ENCODE measurements at places on chromosomes 1 and 21.

DNA sequence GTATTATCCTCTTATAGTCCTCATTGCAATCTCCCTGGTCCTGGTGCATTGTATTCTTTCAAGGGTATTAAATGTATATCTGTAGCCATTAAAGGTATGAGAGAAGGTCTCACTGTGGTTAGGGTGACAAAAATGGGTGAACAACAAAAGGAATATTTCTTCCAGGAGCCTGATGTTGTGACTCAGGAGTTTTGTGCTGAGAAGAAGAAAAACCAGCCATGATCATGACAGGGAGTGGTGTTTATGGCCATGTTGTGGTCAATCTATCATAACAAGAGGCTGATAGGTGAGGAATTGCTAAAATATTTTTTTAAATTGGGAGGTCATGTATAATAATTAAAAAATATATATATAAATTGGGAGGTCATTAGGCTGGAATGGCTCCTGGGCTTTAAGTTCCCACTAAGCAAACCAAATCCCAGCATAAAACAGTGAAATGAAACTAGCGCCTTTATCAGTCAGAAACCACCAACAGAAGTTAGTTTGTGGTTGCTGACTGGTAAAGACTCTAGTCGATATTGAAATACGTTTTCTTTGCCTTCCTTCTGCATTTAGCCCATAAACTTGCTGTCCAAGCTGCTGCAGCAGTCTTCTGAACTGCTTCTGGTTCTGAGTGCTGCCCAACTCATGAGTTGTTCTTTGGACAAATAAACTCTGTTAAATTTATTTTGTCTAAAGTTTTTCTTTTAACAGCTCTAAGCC lies 60.3 kb downstream of the TBX19 start:
- no peak for DNase-seq
- H3K27me3 ChIP-seq: no peaks in the 10 kb centered on the region
- no peak overlapping the region for H3K4me3 ChIP-seq
- no peaks in the 10 kb centered on the region for H3K36me3 ChIP-seq
- no peak overlapping the region for H3K27ac ChIP-seq
- peaks cover 11% of the 10 kb centered on the region for H3K4me1 ChIP-seq

DNA sequence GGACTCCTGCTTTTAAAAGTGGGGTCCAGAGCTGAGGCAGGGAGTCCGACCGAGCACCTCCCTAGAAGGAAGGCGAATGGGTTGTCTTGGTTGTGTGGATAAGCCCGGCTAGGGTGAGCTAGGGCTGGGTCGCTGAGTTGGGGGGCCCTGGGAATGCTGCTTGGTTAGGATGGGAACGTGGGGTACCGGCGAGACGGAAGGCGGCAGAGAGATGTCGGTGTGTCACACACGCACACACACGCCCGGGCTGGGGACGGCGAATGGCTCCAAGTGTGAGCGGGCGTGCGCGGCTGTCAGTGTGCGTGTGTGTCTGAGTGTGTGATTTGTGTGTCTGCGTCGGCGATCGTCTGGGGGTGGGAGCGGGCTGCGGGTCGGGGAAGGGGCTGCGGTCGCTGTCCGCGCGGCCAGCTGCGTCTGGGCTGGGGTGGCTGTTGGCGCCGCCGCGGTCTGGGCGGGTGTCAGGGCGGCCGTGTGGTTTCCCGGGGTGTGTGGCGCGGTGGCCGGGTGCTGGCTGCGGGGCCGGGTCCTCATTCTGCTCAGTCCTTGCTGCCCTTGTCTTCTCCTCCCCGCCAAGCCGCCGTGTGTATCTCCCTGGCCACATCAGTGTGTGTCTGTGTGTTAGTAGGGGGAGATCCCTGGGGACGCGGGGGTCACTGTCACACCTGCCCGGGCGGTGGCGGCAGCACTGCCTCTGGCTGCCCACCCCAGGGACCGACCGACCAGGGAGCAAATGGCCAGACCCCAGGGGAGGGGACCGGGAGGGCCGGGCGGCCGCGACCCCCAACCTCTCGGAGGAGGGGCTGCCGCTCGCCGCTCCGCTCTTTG lies 1.1 kb downstream of the EFNA3 start:
- peaks cover 54% of the 10 kb centered on the region for H3K27me3 ChIP-seq
- peaks cover 49% of the 10 kb centered on the region for H3K4me1 ChIP-seq
- peak; percentile 18 for DNase-seq

DNA sequence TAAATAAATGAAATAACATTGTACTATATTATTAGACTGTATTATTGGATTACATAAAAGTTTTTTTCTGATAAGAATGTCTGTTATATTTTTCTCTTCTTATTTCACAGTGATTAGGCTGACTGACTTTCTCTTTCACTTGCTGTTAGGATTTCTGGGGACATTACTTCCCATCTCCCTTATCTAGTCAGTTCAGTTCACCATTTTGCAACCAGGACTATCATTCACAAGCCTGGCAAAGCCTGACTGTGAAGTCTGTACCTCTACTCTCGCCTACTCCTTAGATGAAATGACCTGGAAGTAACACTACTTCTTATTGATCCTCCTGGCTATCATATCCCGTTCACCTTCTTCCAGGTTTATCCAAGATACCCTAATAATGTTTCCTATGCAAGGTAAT lies 676.6 kb downstream of the USP25 start:
- H3K4me1 ChIP-seq: no peaks in the 10 kb centered on the region
- H3K27ac ChIP-seq: no peak overlapping the region
- no peaks in the 10 kb centered on the region for H3K27me3 ChIP-seq
- no peaks in the 10 kb centered on the region for H3K36me3 ChIP-seq
- no peak overlapping the region for H3K4me3 ChIP-seq
- DNase-seq: no peak

- H3K27ac ChIP-seq: no peak overlapping the region
- H3K4me3 ChIP-seq: no peak overlapping the region
- no peaks in the 10 kb centered on the region for H3K27me3 ChIP-seq
These were observed 1483.5 kb downstream of the MRPL39 start for GRCh38 chr21:24123785-24124184.

- H3K27me3 ChIP-seq: no peaks in the 10 kb centered on the region
- peaks cover 11% of the 10 kb centered on the region for H3K4me1 ChIP-seq
- no peak for DNase-seq
- H3K36me3 ChIP-seq: no peaks in the 10 kb centered on the region
- H3K4me3 ChIP-seq: no peak overlapping the region
These were observed 49.2 kb downstream of the ENAH start for GRCh38 chr1:225603538-225604354.

DNA sequence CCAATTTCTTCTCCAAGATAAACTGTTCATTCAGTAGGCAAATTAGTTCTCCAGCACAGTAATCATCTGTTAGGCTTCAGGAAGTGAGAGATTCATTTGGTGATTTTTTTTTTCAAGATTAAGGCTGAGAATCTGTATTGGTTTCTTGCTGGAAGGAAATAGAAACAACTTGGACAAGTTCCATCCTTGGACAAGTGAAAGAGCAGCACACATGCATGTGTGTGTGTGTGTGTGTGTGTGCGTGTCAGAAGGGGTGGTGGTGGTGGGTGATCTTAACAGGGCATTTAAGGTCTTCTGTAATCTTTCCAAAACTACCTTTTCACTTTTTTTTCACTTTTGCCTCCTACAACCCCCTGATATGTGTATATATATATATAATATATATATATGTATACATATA lies 15.9 kb upstream of the SUCO start:
- H3K27me3 ChIP-seq: no peaks in the 10 kb centered on the region
- H3K36me3 ChIP-seq: no peaks in the 10 kb centered on the region
- H3K27ac ChIP-seq: no peak overlapping the region
- no peak overlapping the region for H3K4me3 ChIP-seq

GRCh38 chr1:9589144-9589718 lies 520 bp downstream of the TMEM201 start:
- peak overlapping the region; percentile 74 for H3K27ac ChIP-seq
- H3K27me3 ChIP-seq: no peaks in the 10 kb centered on the region
- no peak for DNase-seq
- H3K36me3 ChIP-seq: no peaks in the 10 kb centered on the region

DNA sequence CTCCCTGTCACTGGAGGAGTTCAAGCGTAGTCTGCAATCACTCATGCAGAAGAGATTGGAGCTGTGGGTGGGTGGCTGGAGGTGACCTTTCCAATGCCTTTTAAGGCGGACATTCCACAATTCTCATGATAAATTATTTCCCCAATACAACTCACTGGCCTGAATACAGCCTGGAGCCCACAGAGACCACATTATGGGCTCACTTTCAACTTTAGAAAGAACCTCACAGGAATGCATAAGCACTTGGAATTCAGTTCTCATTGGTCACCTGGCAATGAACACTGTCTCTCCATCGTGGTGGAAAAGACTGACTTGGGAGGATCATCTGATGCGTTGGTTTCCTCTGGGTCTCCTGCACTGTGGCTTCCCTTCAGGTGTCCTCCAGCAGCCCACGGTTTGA lies 151.8 kb upstream of the KCND3 start:
- H3K27ac ChIP-seq: no peak overlapping the region
- no peak overlapping the region for H3K4me3 ChIP-seq
- peaks cover 3% of the 10 kb centered on the region for H3K4me1 ChIP-seq
- no peaks in the 10 kb centered on the region for H3K27me3 ChIP-seq
- DNase-seq: no peak

- H3K36me3 ChIP-seq: no peaks in the 10 kb centered on the region
- H3K4me1 ChIP-seq: peaks cover under 1% of the 10 kb centered on the region
- H3K27ac ChIP-seq: no peak overlapping the region
- no peak for DNase-seq
- H3K4me3 ChIP-seq: no peak overlapping the region
These were observed 5.7 kb upstream of the TRAF5 start for GRCh38 chr1:211320980-211321379.

DNA sequence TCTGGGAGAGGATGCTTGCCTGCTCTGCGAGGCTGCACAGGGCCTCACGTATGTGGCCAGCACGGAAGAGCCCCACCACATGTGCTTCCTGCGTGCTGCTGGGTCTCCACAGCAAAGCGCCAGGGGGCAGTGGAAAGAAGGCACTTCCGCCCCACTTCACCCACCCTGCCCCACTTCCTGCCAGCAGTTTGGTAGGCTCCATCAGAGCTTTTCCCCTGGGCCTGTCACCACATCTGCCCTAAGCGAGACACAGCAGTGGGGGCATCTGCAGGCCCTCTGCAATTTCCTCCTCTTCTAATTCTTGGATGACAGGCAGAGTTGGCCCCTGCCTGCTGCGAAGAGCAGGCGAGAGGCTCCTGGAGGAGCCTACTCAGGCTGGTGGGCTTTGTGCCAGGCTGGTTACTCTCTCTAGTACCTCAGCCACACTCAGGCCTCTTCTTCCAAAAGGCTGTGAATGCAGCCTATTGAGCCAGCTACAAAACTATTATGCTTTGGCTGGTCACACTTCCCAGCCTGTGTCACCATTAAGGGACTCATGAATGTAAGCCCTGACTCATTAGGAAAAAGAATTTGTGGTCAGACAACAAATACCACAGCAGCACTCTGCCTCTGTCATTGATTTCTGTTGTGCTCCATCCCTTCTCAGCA lies 25.0 kb downstream of the CD244 start:
- H3K27me3 ChIP-seq: no peaks in the 10 kb centered on the region
- H3K36me3 ChIP-seq: no peaks in the 10 kb centered on the region
- no peaks in the 10 kb centered on the region for H3K4me1 ChIP-seq

GRCh38 chr1:197838836-197839235 lies 63.6 kb upstream of the DENND1B start:
- no peaks in the 10 kb centered on the region for H3K4me1 ChIP-seq
- no peaks in the 10 kb centered on the region for H3K27me3 ChIP-seq
- DNase-seq: no peak
- H3K4me3 ChIP-seq: no peak overlapping the region
- H3K27ac ChIP-seq: no peak overlapping the region

- peaks cover 22% of the 10 kb centered on the region for H3K4me1 ChIP-seq
- H3K4me3 ChIP-seq: no peak overlapping the region
- H3K27me3 ChIP-seq: no peaks in the 10 kb centered on the region
- DNase-seq: no peak
- peak overlapping the region; percentile 63 for H3K27ac ChIP-seq
These were observed 16.0 kb downstream of the LRIG2 start for GRCh38 chr1:113088972-113089371.

- no peak for DNase-seq
- no peaks in the 10 kb centered on the region for H3K4me1 ChIP-seq
- no peak overlapping the region for H3K27ac ChIP-seq
These were observed 177.6 kb upstream of the HMCN1 start for GRCh38 chr1:185556561-185556960.

DNA sequence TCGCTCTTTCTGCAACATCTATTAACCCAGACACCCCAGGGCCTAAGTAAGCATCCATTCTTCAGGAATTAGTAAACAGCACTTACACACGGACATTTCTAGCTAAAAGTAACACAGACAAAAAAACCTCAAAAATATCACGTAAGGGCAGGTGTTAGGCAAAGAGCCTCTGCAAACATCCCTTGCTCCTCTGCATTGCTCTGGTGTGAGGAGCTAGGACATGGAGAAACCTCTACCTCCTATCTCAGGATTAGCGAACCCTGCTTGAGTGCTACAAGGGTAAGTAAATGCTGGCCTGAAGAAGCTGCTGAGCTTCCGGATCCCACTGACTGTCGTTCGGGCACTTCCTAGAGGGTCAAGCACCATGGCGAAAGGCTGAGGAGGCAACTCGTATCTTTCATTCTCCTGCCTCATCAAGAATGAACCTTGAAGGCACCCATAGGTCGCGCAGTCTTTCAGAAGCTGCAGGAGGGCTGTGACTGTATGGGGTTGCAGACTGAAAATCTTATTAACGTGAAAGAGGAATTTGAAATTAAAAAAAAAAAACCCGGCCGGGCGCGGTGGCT lies 2.1 kb downstream of the PTGER3 start:
- H3K4me3 ChIP-seq: no peak overlapping the region
- H3K4me1 ChIP-seq: peaks cover 2% of the 10 kb centered on the region
- no peaks in the 10 kb centered on the region for H3K36me3 ChIP-seq
- no peak overlapping the region for H3K27ac ChIP-seq
- DNase-seq: no peak

DNA sequence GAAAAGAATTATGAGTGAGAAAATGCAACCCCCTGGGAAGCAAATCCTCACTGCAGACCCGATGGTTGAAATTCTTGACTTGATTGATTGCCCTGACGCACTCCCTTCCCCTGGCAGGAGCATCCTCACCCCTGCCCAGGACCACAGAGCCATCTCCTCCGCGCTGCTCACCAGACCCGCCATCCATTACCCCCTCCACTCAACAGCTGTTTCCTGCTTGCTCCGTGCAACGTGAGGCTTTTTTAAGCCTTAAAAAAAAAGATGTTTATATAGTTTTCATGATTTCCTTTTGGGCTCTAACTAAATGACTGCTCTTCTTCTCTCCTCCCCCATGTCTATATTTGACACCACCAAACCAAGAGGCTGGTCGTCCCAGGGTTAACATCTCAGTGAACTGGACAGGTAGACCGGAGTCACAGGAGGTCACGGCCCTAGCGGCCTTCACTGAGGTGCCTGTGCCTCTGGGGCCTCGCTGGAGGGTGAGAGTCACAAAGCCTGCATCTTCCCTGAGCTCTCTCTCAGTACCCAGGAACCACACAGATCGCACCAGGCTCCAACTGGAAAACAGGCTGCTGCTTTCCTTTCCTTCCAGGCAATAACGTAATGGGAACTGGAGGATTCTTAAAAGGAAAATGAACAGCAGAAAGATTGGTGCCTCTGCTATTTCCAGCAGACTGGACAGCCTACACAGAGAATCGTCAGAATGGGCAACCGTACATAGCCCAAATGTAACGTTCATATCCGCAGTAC lies 49.8 kb downstream of the ZBTB18 start:
- no peaks in the 10 kb centered on the region for H3K36me3 ChIP-seq
- H3K4me3 ChIP-seq: no peak overlapping the region
- H3K27me3 ChIP-seq: no peaks in the 10 kb centered on the region
- peaks cover 9% of the 10 kb centered on the region for H3K4me1 ChIP-seq
- DNase-seq: no peak

Data from heart right ventricle (tissue), 16 donors.